Activated CD4-positive, alpha-beta T cell treated with anti-CD3 and anti-CD28 coated beads, Interleukin-2, amount 50 U/mL, for 16 hours (primary cell): ENCODE measurements at places on chromosomes 16 and 17.

GRCh38 chr16:19175492-19176262 lies 7.6 kb downstream of the SYT17 start:
- DNase-seq, result no peak

GRCh38 chr17:49899191-49899485 lies 51.3 kb upstream of the TAC4 start:
- DNase-seq, result peak; percentile 6

DNA sequence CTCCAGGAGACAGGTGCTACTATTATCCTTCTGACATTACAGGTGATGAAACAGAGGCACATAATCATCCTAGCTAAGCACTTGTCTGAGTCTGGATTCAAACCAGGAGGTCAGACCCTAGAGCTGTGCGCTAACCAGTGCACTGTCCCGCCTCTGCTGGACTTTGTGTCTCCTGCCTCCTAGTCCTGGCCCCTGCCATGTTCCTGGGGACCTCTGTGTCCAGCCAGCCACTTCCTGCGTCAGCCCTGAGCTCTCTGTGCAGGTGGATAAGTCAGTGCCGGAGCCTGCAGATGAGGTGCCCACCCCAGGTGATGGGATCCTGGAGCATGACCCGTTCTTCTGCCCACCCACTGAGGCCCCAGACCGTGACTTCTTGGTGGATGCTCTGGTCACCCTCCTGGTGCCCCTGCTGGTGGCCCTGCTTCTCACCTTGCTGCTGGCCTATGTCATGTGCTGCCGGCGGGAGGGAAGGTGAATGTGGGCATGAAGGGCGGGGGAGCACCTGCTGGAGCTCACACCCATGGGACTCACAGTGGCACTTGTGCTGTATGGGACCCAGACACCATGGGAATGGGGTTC lies 4.2 kb downstream of the SGCA start:
- DNase-seq, result no peak

DNA sequence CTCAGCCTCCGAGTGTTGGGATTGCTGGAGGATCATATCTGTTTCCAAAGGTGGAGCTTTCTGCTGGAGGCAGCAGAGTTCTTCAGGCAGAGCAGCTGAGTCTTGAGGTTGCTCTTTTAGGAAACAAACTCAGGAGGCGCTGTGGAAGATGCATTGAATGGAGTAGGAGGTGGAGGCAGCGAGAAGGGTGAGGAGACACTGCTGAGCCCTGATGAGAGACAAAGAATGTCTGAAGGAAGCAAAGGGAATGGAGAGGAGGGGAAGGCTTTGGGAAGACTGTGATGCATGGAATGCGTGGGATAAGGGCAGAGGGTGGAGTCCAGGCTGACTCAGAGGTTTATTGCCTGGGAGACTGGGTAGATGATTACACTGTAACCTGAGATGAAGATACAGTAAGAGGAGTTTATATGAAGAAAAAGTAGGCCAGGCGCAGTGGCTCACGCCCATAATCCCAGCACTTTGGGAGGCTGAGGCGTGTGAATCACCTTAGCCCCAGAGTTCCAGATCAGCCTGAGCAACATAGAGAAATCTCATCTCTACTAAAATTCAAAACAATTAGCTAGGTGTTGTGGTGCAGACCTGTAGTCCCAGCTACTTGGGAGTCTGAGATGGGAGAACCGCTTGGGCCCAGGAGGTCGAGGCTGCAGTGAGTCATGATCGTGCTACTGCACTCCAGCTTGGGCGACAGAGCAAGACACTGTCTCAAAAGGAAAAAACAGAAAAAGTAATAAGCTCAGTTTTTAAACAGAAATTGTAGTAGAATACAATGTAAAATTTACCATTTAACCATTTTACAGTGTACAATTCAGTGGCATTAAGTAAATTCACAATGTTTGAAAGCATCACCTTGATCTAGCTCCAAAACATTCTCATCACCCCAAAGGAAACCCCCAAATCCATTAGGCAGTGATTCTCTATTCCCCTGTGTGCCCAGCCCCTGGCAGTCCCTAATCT lies 17.8 kb upstream of the TMEM219 start:
- no peak for DNase-seq

DNA sequence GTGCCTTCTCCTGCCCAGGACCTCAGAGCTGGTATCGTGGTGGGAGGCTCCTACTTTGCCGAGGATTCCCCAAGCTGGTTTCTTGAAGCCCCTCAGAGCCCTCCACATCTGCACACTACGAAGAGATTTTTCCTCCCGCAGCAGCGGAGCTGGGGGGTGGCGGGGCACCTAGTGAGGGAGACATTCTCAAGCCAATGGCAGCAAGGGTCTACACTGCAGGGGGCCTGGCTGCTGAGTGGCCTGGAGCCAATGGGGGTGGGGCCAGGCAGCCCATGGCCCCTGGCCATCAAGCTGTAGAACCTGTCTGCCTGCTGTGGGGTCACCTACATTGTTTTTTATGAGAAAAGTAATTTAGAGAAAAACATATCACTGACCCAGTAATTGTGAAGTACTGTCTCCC lies 5.0 kb downstream of the SLC26A11 start:
- no peak for DNase-seq

DNA sequence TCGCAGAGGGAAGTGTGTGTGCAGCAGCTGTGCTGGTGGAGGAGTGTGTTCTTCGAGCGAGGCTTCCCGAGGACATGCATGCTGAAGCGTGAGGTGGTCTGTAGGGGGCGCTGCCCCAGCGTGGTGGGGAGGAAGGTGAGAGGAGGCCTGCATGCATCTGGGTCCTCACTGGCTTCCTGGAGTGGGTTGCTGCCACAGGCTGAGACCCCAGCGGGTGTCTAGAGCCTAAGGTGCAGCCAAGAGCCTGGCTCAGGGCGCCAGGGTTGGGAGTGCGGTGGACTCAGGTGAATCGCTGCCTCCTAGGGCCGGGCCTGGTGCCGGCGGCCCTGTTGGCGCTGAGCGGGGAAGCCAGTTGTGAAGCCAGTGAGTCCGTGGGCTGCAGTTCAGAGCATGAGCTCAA lies 7.5 kb upstream of the HSD3B7 start:
- peak; percentile 21 for DNase-seq

DNA sequence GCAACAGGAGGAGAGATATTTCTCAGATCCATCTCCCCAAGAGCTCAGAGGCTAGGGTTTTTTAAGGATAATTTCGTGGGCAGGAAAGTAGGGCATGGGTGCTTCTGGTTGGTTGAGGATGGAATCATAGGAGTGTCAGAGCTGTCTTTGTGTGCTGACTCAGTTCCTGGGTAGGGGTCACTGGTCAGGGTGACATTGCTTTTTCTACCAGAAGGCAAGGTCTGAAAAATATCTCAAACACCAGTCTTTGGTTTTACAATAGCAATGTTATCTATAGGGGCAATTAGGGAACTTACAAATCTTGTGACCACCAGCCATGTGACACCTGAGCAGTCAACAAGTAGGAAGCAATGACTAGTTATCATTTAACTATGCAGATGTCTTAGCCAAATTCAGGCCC lies 82.9 kb upstream of the DYNLRB2 start:
- no peak for DNase-seq

GRCh38 chr17:29291163-29291752 lies 2.7 kb downstream of the NUFIP2 start:
- peak; percentile 79 for DNase-seq

GRCh38 chr17:27384726-27385125 lies 71.5 kb upstream of the KSR1 start:
- DNase-seq, result no peak

DNA sequence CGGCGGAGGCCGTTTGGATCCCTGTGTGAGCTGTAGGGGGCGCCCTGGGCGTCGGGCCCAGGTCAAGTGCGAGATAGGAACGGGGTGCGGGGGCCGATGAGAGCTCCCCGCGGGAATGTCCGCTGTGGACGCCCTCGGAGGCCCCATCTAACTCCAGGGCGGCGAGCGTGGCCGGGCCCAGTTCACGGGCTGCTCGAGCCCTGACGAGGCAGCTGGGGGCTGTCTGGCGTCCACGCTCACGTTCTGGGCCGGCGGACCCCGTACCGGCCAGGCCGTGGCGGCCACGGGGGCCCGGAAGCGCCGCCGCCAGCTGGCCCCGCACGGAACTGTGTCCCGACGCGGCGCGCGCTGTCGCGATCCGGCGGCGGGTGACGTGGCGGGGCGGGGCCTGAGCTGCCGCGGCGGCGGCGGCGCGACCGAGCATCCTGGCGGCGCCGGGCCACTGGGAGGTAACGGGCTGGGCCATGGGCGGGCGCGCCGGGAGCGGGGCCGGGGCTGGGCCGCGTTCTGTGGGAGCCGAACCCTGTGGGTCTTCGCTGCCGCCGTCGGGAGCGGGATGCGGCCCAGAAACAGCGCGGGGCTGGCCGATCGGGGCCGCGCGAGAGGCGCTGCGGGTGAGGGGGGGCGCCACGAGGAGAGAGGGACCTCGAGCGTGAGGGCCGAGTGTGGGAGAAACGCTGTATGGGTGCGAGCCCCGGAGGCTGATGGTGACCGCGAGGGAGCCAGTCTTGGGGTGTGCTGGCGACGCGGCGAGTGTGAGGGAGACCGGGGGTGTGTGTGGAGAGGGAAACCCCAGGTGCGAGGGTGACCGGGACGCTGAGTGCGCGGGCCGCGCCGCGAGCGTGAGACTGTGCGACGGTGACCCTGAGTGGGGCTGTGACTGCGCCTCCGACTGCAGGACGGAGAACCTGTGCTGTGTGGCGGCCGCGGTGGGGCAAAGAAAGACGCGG lies at the start of gene SLC7A6:
Gene SLC7A6 (plus strand): TSS at position 399 of the 950 bp plus-strand sequence. CDS start 10,201 bp downstream, outside the sequence.
- peak; percentile 87 for DNase-seq

GRCh38 chr16:54286366-54287130 lies at the start of gene IRX3:
Gene IRX3 (minus strand): TSS chr16:54286787. CDS start chr16:54286050, 737 bp downstream.
- DNase-seq, result no peak

GRCh38 chr16:73735018-73735417 lies 561.6 kb upstream of the PSMD7 start:
- DNase-seq, result peak; percentile 54

DNA sequence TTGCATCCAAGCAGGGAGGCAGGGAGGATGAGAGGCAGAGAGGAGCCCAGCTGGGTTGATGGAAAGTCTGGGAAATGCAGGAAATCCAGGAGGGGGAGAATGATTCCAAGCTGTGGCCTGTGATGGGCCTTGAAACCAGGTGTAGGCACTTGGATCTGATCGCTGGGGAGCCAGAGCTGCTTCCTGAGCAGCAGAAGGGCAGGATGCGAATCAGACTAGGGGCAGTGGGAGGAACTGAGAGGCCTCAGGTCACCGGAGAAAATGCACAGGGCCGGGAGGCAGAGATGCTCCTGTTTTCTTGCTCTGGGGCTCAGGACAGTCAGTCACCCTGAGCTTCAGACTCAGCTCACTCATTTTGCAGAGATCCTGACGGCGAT lies 29.6 kb upstream of the MEOX1 start:
- DNase-seq, result no peak

GRCh38 chr17:44988044-44988942 lies 20.2 kb upstream of the C1QL1 start:
- DNase-seq, result no peak

DNA sequence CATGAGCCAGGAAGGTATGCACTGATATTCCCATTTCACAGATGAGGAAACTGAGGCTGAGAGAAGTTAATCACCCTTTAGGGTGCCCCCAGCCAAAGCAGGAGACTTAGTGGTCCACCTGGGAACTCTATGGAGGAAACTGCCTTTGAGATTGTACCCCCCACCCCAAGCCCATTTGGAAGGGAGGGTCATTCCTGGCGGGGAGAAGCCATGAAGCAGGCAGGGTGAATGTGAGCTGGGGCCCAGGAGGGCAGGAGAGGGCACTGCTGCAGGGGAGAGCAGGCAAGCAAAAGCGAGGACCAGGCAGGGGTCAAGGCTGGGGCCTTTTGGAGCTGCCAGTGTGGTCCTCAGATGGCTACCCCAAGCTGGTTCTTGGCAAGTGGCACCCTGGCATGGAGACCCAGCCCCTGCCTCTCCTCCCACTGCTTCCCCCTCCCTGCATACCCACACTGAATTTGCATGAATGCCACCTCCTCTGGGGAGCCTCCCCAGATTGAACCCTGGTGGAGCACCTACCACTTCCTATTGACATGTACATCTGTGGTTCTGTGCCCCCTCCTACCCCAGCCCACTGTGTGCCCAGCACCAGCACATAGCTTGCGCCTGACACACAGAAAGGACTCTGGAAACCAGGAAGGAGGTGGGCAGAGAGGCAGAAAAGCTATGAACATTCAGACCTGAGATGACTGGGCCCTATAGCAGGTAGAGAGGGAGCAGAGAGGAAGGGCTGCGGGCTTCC lies 965 bp upstream of the TMC6 start:
- peak; percentile 63 for DNase-seq

DNA sequence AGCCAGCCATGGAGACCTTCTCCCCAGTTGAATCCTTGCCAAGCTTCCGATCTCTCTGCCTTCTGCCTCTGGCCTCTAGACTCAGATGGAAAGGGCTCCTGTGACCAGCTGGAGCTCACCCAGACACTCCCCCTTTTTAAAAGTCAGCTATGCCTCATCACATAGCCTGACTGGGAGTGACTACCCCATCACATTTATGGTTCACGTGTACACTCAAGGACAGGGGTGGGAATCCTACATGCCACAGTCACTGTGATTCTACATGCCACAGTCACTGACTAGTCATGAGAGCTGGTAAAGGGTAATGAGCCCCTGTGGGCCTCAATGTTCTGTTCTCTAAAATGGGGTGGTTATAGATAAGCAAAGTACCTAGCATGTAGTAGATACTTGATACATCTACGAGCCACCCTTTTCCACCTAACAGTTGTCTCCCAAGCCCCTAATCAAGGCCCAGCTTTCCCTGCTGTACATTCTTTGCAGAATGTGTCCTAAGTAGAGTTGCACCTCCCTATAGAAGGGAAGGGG lies 85.1 kb downstream of the RGS9 start:
- no peak for DNase-seq

GRCh38 chr16:81608523-81609209 lies 164.1 kb downstream of the CMIP start:
- no peak for DNase-seq

- no peak for DNase-seq
Measured at GRCh38 chr17:82287868-82288801, 14.6 kb upstream of the CSNK1D start.

DNA sequence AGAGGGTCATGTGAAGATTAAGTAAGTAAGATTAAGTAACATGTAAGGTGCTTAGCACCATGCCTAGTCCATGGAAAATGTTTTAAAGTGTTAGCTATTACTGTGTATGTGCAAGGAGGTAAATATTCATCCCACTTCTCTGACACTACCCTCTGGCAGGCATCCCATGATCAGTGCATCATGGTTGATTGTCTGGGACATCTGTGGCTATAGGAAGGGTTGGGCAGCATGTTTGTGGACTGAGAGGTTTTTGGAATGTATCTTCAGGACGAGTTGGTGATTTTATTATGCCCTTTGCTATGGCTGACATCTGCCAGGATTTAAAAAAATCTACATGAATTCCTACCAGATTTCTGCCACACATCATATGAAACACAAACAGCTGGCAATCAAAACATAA lies 6.5 kb upstream of the TAOK1 start:
- no peak for DNase-seq

DNA sequence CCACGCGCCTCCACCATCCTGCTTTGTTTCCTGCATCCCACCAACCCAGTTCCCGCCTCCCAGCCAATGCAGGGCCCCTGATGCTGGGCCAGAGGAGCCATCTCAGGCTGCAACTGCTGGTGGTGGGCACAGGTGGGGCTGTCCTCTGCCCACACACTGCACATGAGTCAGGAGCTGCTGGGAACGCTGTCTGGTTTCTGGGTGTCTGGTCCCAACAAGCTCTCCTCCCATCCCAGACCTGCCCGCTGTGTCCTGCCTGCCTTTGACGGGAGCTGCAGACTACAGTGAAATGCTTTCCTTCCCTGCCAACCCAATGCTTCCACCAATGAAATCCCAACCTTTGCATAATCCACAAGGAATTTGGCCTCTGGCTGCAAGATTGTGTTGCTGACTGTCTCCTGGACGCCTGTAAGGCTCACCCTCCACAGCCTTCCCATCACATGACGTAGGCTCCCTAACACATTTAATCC lies 98.9 kb downstream of the N4BP1 start:
- DNase-seq, result no peak

GRCh38 chr16:12095275-12096156 lies 119.0 kb downstream of the SNX29 start:
- peak; percentile 57 for DNase-seq

- DNase-seq, result peak; percentile 62
Measured at GRCh38 chr17:63696381-63696961, 3.5 kb downstream of the LIMD2 start.
